Renal cortex interstitium (tissue), 15 donors: ENCODE measurements at places on chromosomes 12 and 14. TPM values are rescaled to one million over a fixed set of nuclear protein-coding genes. Genes with fewer than 3 reads are reported as not detected.

DNA sequence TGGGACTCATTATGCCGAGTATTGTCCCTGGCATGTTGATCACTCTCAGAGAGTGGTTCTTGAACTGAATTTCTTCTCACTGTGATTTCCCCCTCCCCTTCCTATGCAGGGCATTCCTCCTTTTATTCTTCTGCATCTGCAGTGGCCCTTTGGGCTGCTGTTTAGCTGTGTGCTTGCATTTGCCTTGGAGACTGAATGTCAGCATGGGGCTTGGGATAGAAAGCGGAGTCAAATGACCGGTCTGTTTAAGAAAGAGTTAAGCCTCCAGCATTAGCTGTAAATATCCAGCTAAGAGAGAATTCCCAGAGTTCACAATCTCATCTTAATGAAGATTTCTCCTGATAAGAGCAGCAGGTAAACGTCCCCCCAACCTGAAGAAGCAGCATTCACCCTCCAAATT is 65.6 kb upstream of the RMST start:
- DNase-seq, result no peak

DNA sequence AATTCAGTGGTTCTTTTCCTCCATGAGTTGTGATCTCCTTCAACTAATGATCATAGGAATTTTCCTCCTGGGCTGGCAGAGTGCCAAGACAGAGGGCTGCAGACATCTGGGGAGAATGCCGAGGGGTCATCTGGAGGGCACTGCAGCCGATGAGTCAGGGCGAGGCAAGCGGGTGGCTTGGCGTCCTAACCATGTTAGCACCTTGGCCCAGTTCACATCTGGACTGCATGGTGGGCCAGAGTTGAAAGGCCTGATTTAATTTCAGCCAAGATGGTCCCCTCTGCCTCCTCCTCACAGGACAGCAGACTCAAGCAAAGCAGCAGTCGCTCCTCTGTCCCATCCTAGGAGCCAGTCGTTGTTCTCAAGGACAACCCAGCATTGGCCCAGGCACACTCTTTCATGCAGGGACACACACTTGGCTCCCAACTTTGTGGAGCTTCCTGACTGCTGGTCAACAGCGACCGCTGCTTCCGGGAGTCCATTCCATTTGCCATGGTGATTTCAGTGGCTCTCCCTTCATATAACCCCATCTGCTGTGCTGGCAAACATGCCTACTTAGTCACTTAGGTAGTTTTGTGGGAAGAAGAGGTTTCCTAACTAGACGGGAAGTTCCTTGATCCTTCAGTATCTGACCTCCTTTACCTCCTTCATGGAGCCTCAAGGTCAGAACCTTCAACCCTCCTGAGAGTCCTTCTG is 161.8 kb downstream of the TTC8 start:
- no peak for DNase-seq

CRIP1 gene
- polyA plus RNA-seq, result 49.2 TPM

DNA sequence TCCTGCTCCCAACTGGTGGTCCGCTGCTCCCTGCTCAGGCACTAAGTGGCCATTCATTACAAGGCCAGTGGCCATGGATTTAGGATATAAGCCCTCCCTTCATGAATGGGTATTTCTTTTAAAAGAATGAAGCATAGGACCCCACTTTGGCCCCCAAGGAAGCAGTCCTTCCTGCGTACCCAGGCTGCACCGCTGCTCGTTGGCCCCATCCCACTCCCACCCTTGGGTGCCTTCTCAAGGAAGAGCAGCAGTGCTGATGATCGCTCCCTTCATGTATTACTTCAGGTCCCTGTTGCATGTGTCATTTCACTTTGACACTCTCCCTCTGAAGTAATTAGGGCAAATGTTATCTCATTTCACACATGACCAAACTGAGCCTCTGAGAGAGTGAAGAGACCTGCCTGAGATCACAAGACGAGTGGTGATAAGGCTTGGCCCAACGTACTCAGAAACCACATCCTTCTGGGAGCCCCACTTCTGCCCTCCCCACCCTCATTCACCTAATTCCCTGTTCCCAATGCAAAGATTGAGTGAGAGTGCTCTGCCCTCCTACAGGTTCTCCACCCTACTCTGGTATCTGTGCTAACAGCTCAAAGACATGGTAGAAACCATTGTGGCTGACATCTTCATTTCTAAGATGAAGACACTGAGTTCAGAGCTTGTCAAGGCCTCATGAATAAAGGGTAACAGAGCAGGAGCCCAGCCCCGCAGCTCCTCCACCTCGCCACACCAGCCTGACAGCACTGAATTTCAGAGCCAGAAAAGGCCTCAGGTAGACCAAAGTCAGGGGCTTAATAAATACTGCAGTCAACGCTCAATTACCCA is 10.3 kb upstream of the KRT2 start:
- DNase-seq, result no peak

GRCh38 chr12:123967121-123967586 is 5.5 kb downstream of the CCDC92 start:
- DNase-seq, result no peak

GRCh38 chr14:94225460-94226378 is 51.6 kb downstream of the PPP4R4 start:
- no peak for DNase-seq

DNA sequence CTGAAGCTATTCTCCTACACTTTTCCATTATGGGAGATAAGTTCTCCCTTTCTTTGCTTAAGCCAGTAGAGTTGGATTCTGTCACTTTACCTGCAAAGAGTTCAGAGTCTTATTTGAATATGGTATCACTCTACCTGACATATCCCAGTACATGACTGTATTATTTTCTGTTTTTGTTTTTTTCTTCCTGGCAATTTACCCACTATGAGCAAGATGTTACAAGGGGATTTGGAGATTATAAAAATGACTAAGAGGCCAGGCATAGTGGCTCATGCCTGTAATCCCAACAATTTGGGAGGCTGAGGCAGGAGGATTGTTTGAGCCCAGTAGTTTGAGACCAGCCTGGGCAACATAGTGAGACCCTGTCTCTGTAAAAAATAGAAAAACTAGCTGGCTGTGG is 46.4 kb upstream of the CHST11 start:
- DNase-seq, result no peak

- DNase-seq, result no peak
Observed at GRCh38 chr12:12954878-12955625, 3.1 kb upstream of the GPRC5D start.

EID3 gene
- 4.1 TPM for polyA plus RNA-seq

DNA sequence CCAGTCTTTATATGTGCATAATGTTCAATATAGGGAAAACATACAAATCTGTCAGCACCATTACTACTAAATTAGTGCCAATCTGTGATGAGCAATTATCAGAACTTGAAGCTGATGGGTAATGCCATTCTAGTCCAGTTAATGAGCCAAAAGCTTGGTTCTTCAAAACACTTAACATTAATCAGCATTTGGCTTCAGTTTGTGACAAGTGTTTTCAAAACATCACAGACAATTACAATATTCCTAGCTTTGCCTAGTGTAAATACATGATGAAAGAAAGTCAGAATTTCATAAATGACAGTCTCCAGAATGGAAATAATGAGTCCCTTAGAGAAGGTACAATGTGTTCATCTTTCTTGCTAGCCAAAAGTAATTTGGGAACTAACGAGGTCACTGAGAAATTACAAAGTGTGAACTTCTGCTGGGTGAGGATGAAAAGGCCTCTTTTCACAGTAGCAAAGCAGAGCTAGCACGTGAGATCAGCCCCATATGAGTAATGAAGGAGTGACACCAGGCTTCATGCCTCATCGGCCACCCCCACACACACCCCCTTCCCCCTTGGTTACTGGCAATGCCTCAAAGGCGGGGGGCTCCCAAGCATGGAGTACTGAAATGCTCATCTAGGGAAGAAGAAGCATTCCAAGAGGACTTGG is 180.6 kb upstream of the EEA1 start:
- DNase-seq, result peak; percentile 47

GRCh38 chr14:58755031-58755925 is 117.5 kb downstream of the DACT1 start:
- no peak for DNase-seq

GLT1D1 gene
- 2.1 TPM for polyA plus RNA-seq

DNA sequence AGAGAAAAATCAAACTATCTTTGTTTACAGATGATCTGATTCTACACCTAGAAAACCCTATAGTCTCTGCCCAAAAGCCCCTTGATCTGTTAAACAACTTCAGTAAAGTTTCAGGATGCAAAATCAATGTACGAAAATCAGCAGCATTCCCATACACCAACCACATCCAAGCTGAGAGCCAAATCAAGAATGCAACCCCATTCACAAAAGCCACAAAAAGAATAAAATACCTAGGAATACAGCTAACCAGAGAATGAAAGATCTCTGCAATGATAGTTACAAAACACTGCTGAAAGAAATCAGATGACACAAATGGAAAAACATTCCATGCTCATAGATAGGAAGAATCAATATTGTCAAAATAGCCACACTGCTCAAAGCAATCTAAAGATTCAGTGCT is 265.7 kb downstream of the AEBP2 start:
- no peak for DNase-seq

HHIPL1 gene
- 1.6 TPM for polyA plus RNA-seq

YBX3 gene
- polyA plus RNA-seq, result 263 TPM

DNA sequence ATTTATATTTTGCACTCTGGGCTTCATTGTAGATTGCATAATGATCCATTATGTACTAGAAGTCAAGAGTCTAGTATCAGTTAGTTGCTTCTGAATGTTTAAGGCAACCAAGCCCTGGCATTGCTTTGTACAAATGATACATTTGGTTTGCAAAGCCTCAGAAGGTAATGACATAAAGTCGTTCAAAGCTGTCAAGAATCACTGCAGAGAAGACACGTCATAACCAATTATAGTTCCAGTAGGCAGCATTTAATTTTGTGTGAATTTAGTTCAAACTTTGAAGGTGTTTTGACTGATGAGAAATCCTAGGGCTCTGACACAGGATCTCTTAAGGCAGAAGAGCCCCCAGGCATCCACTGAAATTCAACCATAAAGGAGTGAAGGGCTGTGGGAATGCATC is 163.0 kb upstream of the KRR1 start:
- DNase-seq, result no peak

DNA sequence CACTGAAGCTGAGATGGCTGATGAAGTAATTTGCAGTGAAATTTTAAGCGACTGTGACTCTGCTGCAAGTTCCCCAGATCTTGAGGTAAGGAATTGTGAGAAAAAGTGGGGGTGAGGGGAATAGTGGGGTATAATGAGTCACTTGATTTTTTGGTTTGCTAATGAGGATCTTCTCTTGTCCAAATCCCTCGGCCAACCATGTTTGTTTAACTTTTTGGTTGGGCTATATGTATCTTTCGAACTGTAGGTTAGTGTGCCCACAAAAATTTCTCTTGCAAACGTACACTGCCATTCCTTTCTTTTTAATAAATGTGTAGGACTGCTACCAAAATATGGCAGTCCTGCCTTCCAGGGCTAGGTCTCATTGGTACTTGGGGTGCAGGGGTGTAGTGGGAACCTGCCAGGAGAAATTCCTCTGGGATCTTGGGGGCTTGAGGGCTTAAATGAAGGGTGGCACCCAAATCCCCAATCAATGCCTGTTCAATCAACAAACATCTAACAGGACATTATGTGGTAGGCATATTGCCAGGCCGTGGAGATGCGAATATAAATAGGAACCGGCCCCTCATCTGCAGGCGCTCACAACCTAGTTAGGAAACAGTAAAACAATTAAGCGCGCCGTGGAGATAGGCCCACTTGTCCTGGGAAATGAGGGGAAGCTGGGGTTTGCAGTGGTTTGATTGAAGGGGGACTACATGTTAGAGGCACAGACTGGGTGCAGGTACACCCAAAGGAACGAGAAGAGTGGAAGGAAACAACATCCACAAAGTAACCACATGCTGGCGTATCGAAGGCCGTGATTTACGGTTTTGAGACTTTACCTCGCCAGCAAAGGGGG is 1.3 kb upstream of the PABPN1 start:
- no peak for DNase-seq

- no peak for DNase-seq
Observed at GRCh38 chr12:95318071-95318545, 100.5 kb downstream of the VEZT start.

- no peak for DNase-seq
Observed at GRCh38 chr12:79151956-79152355, 287.4 kb downstream of the SYT1 start.

DNA sequence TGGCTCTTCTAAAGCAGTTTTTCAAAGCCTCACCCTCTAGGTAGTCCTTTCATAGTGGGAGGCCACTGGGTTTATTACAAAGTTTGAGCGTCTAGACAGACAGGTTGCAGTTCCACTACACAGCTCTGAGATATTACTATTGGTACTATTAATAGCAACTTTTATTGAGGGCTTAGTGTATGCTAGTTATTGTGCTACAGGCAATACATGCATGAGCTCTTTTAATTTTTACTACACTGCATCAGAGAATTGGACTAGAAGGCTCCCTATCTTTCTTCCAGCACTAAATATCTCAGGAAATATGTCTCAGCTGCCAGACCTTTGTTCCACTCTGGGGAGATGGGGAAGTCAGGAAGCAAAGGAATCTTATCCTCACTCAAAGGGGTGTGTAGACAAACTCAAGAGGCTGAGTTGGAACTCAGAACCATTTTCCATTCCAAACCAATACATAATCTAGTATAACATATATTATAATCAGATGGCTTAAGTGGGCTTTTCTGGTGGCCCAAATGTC is 161.8 kb upstream of the SLC38A2 start:
- DNase-seq, result no peak

KCNC2 gene
- 0.40 TPM for polyA plus RNA-seq

KRT78 gene
- polyA plus RNA-seq, result not detected

- DNase-seq, result no peak
Observed at GRCh38 chr12:18323159-18323558, 61.8 kb downstream of the PIK3C2G start.

- no peak for DNase-seq
Observed at GRCh38 chr14:79542121-79542520, 669.2 kb downstream of the DIO2 start.

- no peak for DNase-seq
Observed at GRCh38 chr12:128269181-128269591, 2.2 kb downstream of the TMEM132C start.

DNA sequence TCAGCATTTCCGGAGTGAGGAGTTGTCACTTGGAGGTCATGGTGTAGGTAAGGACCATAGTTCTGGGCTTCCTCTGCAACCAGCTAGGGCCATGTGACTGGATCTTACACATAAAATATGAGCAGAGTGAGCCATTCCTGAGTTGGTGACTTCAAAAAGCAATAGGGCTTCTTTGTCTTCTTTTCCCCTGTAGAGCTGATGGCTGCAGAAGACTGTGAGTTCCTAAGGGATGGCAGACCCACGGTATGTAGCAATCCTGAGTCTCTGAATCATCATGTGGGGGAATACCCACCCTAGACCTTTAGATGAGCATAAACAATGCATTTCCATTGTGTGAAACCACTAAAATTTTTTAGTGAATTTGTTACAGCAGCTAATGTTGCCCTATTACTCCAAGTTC is 151.1 kb upstream of the TBX3 start:
- DNase-seq, result no peak

PROX2 gene
- polyA plus RNA-seq, result 2.9 TPM
